ENCODE measurements at places on chromosomes 7 and 10. TPM values are rescaled to one million over a fixed set of nuclear protein-coding genes. Genes with fewer than 3 reads are reported as not detected.

The ANKIB1 gene
- total RNA-seq = 81.6 TPM

The EXOSC1 gene
- 47.9 TPM for total RNA-seq

The OR6B1 gene
- total RNA-seq = not detected

The LEP gene
- 0.10 TPM for total RNA-seq

The OPALIN gene
- 0.88 TPM for total RNA-seq

The RPA3 gene
- 26.5 TPM for total RNA-seq

The FZD8 gene
- total RNA-seq = 21.2 TPM

The KIAA1217 gene
- 26.7 TPM for total RNA-seq

The CRTAC1 gene
- 35.0 TPM for total RNA-seq

The NRCAM gene
- 50.4 TPM for total RNA-seq

The FKBP6 gene
- total RNA-seq = 0.11 TPM

The CPEB3 gene
- 9.0 TPM for total RNA-seq

The CDHR3 gene
- total RNA-seq = 13.6 TPM

The LIPK gene
- total RNA-seq = not detected

The LOXL4 gene
- 0.89 TPM for total RNA-seq

The CPED1 gene
- 34.1 TPM for total RNA-seq

The GATAD1 gene
- total RNA-seq = 38.7 TPM

The NUTM2E gene
- 0.79 TPM for total RNA-seq

The PAX2 gene
- total RNA-seq = 1.9 TPM

The ZNF786 gene
- 9.7 TPM for total RNA-seq

The TRPV5 gene
- 0.11 TPM for total RNA-seq

The KIF11 gene
- total RNA-seq = 14.4 TPM

The TOMM7 gene
- total RNA-seq = 110 TPM

The NDUFA5 gene
- total RNA-seq = 99.9 TPM

The MSMB gene
- not detected for total RNA-seq

The PTPRZ1 gene
- 138 TPM for total RNA-seq

The WEE2 gene
- total RNA-seq = 0.30 TPM

The MEST gene
- 316 TPM for total RNA-seq

The IMMP2L gene
- 17.9 TPM for total RNA-seq

The TSPAN15 gene
- 27.2 TPM for total RNA-seq

The CYP3A5 gene
- 8.4 TPM for total RNA-seq

The SEMA4G gene
- 8.6 TPM for total RNA-seq

The SBDS gene
- 78.3 TPM for total RNA-seq

The BBS9 gene
- total RNA-seq = 67.8 TPM

Measured in spinal cord (tissue), 10 donors.